Prostate gland (tissue), 2 donors: ENCODE measurements at places on chromosomes 4 and X. TPM values are rescaled to one million over a fixed set of nuclear protein-coding genes. Genes with fewer than 3 reads are reported as not detected.

GRCh38 chr4:16253127-16253960 is 27.1 kb upstream of the TAPT1 start:
- no peak for DNase-seq

GRCh38 chr4:41611881-41612871 is 74.2 kb downstream of the LIMCH1 start:
- peak; percentile 47 for DNase-seq

DNA sequence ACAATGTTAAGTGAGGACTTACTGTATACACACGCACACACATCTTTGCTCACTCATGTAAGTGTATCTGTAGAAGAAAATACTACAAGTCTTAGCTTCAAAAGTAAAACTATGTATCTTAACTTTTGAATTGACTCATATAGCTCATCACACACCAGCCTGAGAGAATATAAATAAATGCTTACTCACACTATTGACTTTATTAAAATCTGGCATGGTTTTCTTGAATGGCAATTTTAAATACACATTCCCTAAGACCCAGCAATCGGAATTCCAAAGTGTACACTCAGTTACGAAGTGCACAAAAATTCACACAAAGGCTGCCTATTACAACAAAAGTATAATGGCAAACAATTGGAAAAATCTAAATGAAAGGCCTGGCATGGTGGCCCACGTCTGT is 2.0 kb downstream of the ERCC6L start:
- no peak for DNase-seq

GRCh38 chr4:113026556-113026955 is 22.9 kb upstream of the ANK2 start:
- no peak for DNase-seq

GRCh38 chrX:70032792-70033191 is 16.9 kb downstream of the AWAT2 start:
- DNase-seq, result no peak

GRCh38 chr4:183996868-183997267 is 91.8 kb downstream of the STOX2 start:
- no peak for DNase-seq

DNA sequence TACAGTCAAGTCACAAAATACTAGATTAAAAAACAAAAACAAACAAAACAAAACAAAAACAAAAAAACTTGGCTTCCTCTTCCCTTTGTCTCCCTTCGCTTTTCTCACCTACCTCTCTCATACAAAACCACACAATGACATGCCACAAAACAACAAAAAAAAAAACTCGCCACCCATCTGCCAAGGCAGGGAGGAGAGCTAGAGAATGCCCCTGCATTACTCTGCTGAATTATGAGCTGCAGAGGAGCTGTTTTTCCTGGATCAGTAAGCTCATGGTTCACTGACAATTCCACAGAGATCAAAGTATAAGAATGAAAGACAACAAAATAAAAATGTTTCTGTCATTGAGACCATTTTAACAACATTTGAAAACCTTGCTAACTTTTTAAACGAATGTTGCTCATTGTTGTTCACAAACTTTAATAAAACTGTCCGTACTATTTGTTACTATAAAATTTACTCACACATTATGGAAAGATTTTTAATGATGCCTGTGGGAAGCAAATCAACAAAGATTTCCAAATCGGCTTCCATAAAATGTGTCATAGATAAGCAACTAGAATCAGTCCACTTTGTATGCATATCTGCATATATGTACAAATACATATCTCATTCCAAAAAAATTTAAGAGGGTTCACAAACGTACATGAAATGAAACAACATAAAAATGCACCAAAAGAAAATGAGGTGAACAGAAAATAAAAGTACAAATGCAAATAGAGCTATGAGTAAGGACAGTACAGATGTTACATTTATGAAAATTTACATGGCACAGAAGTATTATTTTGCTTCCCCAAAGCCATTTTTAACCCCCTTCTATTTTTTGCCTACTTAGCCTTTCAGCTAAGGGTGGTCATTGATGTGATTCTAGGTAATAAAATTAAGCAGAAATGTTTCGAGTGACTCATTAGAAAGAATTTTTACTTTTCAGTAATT is 252.4 kb upstream of the FAT4 start:
- DNase-seq, result no peak

- DNase-seq, result no peak
These were observed 47.5 kb downstream of the PTPN13 start for GRCh38 chr4:86641516-86642090.

DNA sequence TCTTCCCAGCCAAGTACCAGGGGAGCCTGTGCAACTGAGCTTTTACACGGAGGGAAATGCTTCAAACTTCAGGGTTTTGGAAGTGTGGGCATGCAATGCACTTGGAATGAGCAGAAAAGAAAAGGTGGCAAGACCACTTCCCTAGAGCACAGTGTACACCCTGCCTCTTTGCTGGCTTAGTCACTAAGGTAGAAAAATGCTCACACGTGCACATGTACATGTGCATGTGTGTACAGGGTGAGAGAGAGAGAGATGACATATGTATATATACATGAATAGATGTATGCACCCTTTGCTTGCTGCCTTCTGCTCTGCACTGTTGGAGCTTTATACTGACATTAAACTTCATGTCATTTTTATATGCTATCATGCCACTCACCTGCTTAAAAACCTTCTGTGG is 7.9 kb upstream of the KLF3 start:
- no peak for DNase-seq

GRCh38 chr4:5821665-5822358 is 71.1 kb downstream of the CRMP1 start:
- no peak for DNase-seq

DNA sequence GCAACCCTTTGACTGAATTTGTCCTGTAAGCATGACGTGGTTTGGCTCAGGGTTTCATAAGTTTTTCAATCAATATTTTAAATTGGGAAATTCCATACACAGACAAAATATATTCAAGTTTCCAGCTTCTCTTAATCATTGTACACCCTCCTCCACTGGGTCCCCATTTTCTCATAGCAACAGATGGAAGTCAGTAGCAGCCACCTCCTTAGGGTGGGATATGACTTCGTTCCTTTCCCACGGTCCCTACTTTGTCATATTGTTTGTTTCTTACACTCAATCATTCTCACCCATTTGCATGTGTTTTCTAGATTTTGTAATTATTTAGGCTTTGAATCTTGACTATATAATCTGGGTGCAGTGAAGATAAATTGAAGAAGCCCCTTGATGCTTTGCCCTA is 664.5 kb upstream of the IGFBP7 start:
- no peak for DNase-seq

DNA sequence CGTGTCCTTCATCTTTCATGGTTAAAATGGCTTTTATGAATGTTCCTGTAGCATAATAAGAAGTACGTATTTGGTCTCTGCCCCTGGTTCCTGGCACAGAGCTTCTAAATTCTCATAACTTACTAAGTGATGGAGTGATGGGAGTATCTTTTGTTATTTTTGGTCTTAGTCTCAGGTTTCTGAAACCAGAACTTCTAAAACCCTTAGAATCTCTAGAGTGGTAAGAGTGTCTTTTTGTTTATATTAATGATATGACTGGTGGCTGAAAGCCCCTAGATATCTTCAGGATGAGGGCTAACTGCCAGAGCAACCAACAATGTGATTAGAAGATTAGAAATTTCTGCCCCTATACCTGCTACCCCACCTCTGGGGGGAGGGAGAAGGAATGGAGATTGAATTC is 45.8 kb upstream of the BBS12 start:
- DNase-seq, result no peak

Gene COX18
- total RNA-seq, result 47.4 TPM

Gene SPATA4
- 10.2 TPM for total RNA-seq

Gene FAM241A
- 3.6 TPM for total RNA-seq

Gene CCDC110
- total RNA-seq, result 10.3 TPM

Gene HMGB2
- total RNA-seq, result 32.2 TPM

Gene CXorf49
- 5.1 TPM for total RNA-seq
